Hematopoietic multipotent progenitor cell treated with erythropoietin and hydrocortisone succinate and interleukin-3 and kit ligand, for 17 days (in vitro differentiated cells): ENCODE measurements at places on chromosomes 5 and 9.

GRCh38 chr9:96450613-96451528 is 902 bp downstream of the HABP4 start:
- DNase-seq = no peak

- DNase-seq = no peak
Measured at GRCh38 chr5:10235350-10235749, 14.3 kb downstream of the ATPSCKMT start.

- DNase-seq = no peak
Measured at GRCh38 chr5:24142341-24142740, 502.4 kb downstream of the CDH10 start.

DNA sequence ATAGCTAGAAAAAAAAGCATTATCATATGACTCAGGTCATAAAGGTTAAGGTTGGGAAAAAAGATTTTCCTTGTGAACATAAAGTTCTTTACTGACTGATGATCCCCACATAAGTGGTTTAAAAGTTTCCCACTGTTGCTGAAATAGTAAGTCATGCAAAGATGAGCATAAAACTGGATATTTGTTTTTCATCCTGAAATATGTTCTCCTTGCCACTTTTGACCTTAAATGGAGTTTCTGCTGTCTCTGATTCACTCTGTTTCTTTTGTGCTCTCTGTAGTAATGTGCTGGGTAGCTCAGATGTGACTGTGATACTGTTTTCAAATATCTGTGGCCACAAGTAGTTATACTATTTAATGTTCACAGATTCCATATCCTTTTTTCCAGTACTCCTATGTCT is 162.5 kb upstream of the GAS1 start:
- DNase-seq = no peak

GRCh38 chr9:90839183-90839728 is 37.6 kb downstream of the SYK start:
- no peak for DNase-seq

DNA sequence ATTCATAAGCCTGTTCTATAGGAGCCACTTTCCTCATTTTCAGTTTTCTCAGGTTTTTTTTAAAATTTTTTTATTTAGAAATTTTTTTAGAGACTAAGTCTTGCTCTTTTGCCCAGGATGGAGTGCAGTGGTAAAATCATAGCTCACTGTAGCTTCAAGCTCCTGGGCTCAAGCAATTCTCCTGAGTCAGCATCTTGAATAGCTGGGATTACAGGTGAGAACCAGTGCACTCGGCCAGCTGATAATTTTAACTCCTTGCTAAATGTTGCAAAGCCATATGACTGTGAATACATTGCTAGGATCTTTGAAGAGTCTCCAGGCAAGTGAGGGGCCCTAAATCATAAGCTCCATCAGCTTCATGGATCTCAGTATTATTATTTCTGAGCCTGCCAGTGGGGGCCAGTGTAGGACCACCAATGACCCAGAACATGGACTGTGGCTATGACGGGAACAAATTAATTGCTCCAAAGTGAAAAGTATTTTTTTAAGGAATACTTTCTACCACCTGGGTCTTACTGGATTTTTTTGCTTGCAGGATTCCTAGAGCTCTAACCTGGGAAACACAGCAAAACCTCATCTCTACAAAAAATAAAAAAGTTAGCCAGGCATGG is 5.7 kb upstream of the GAPVD1 start:
- DNase-seq = peak; percentile 77

GRCh38 chr5:148808864-148809642 is 17.4 kb upstream of the ADRB2 start:
- DNase-seq = no peak

GRCh38 chr9:14913366-14913765 is 3.1 kb upstream of the FREM1 start:
- DNase-seq = no peak

DNA sequence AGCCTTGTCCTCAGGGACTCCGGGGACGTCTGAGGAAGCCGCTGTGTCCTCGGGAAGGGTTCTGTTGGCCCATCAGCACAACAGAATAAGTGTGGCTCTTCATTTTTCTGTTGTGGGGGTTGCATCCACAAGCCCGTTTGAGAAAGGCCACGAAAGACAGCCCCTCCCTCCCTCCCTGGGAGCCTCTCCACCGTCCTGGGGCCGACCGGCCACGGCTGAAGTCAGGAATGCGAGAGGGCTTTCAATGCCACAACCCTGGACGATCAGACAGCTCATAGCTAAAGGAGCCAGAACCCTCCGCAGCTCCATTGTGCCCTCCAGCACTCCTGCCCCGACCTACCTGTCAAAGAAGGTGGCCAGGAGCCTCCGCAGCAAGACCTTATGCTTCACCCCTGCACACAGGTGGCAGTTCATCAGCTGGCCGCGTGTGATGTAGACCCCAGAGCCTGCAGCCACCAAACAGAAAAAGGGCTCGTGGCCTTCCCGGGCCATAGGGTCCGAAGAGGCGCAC is 52.4 kb upstream of the UBAC1 start:
- no peak for DNase-seq

GRCh38 chr9:133051966-133052539 is 9.7 kb upstream of the CEL start:
- no peak for DNase-seq

- DNase-seq = no peak
Measured at GRCh38 chr5:142306077-142306502, 18.7 kb downstream of the SPRY4 start.

DNA sequence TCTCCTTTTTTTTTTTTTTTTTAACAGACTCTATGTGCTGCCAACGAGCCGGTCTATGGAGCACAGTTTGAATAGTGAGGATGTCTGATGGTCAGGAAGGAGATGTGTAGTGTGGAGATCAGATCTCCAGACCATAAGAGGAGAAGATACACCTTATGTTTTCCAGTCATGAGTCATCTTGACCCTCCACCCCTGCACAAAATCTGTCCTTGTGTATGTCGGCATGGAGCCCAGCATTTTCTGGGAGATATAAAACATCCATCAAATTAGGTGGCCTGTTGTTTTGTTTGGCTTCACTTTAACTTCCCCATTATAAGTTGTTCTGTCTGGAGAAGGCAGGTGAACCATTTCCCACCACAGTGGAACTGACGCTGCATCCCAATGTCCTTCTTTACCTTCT is 19.2 kb downstream of the SH3TC2 start:
- DNase-seq = no peak

DNA sequence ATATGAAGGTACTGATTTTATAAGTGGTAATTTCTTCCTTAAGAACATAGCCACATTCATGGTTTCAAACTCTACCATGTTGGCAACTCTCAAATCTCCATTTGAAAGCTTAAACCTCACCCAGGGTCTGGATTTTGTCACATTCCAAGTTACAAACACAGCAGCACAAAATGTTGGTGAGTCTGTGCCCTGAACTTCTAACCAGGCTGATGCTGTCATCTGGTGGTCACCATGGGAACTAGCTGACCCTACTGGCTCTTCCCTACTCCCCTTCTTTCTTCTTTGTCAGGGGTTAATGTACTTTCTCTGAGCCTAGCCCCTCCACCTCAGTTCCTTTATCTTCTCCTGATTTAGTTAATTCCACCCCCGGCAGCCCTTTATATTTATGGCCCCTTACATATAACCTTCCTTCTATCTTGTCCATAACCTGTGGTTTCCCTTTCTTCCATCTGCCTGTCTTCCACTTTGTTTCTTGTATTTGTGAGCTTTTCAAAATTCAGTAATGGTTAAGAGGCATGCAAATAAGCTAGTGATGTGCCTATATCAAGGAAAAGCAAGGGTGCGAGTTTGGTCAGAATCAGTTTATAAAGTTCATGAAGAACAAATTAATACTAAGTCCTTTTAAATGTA is 35.9 kb downstream of the TGFBR1 start:
- DNase-seq = peak; percentile 45

DNA sequence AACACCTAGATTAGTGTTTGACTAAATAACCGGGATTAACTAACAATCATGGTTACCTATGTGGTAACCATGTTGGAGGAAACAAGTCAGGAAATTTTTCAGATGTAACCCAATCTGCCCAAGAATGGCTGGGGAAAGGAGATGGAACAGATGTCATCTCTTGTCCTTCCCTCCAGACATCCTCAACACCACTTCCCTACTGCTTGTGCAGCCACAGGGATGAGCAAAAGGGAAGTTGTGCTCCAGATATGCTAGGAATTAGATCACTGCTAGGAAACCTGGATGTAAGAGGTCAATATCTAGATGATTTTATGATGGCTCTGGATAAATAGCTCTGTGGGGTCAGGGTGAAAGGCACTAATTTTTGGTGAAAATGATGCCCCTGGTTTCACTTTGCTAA is 61.3 kb upstream of the ELL2 start:
- no peak for DNase-seq

- DNase-seq = no peak
Measured at GRCh38 chr9:92637326-92637725, 32.6 kb downstream of the IPPK start.
